ENCODE measurements at places on chromosomes 5 and 9. TPM values are rescaled to one million over a fixed set of nuclear protein-coding genes. Genes with fewer than 3 reads are reported as not detected.

PCDHA4 gene
- total RNA-seq, result 0.78 TPM

SLC1A1 gene
- total RNA-seq, result 3.0 TPM

ZDHHC11B gene
- total RNA-seq, result 5.9 TPM

ZBTB34 gene
- total RNA-seq, result 12.4 TPM

HDHD3 gene
- 8.2 TPM for total RNA-seq

SH3PXD2B gene
- total RNA-seq, result 69.1 TPM

MSX2 gene
- 2.9 TPM for total RNA-seq

ZBED3 gene
- total RNA-seq, result 11.7 TPM

MAP1B gene
- total RNA-seq, result 754 TPM

ARL14EPL gene
- not detected for total RNA-seq

GABRA6 gene
- total RNA-seq, result not detected

ADAMTS6 gene
- total RNA-seq, result 7.1 TPM

SLC6A18 gene
- not detected for total RNA-seq

ZNF483 gene
- total RNA-seq, result 14.6 TPM

GABRA1 gene
- not detected for total RNA-seq

ZNF346 gene
- total RNA-seq, result 25.7 TPM

- DNase-seq, result no peak
These were observed 25.5 kb upstream of the TAS2R1 start for GRCh38 chr5:9655641-9656040.

GRCh38 chr9:115980054-115980453 is 173.5 kb upstream of the PAPPA start:
- no peak for DNase-seq

GRCh38 chr9:120191141-120191540 is 388.8 kb downstream of the CDK5RAP2 start:
- no peak for DNase-seq

- DNase-seq, result no peak
These were observed 6.8 kb downstream of the FAM219A start for GRCh38 chr9:34451545-34451944.

- no peak for DNase-seq
These were observed 107.6 kb downstream of the ADRB2 start for GRCh38 chr5:148933903-148934432.

GRCh38 chr9:70415476-70415875 is 1.0 kb upstream of the KLF9 start:
- DNase-seq, result no peak

DNA sequence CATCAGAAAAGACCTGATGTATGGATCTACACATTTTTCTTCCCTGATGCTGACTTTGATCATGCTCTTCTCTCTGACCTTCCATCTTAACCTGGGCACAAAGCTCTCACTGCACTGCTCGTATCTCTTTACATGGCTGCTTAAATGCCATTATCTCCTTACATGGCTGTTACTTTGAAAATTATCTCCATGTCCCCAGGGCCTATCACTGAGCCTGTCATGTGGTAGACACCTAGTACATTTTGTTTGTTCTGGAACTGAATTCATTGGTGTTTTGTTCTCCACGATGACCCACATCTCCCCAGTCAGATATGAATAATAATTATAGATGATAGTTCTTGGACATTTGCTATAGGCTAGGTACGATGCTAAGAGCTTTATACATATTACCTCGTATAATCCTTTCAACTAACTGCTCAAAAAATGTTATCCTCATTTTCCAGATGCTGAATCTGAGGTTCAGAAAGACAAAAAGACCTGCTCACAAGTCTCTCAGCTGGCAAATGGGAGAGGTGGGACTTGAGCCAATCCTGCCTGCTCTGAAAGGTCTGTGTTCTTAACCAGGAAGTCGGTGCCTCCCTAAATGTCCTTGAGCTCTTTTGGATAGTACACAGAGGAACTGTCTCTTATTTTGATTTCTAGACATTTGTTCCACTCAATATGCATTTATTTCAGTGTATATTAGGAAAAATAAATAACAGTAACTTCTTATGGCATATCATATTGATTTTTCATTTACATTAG is 9.8 kb upstream of the CPEB4 start:
- no peak for DNase-seq

DNA sequence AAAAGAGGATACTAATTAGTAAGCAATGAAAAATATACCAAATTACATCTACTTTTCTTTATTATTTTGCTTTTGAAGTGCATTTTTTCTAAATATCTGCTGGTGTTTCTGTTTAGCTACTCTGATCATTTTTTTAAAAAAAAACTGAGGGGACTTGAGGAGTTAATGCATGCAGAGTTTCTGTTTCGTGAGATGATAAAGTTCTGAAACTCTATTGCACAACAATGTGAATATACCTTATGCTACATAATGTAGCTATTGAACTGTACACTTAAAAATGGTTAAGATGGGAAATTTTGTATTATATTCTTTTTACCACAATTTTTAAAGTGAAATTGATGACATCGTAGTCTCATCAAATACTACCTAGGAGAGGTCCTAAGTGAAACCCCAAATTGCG is 288.3 kb upstream of the NR4A3 start:
- DNase-seq, result no peak

- DNase-seq, result peak; percentile 95
These were observed 1.3 kb downstream of the SEMA5A start for GRCh38 chr5:9544502-9545135.

DNA sequence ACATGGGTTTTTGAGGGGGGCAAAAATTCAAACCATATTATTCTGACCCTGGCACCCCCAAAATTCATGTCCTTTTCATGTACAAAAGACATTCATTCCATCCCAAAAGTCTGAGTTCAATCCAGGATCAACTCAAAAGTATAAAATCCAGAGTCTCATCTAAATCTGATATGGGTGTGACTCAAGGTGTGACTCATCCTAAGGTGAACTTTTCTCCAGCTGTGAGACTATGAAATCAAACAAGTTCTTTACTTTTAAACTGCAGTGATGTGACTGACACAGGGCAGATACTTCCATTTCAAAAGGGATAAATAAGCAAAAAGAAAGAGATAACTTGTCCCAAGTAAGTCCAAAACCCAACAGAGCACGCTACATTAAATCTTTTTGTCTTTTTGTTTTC is 20.6 kb upstream of the CYLC2 start:
- no peak for DNase-seq

DNA sequence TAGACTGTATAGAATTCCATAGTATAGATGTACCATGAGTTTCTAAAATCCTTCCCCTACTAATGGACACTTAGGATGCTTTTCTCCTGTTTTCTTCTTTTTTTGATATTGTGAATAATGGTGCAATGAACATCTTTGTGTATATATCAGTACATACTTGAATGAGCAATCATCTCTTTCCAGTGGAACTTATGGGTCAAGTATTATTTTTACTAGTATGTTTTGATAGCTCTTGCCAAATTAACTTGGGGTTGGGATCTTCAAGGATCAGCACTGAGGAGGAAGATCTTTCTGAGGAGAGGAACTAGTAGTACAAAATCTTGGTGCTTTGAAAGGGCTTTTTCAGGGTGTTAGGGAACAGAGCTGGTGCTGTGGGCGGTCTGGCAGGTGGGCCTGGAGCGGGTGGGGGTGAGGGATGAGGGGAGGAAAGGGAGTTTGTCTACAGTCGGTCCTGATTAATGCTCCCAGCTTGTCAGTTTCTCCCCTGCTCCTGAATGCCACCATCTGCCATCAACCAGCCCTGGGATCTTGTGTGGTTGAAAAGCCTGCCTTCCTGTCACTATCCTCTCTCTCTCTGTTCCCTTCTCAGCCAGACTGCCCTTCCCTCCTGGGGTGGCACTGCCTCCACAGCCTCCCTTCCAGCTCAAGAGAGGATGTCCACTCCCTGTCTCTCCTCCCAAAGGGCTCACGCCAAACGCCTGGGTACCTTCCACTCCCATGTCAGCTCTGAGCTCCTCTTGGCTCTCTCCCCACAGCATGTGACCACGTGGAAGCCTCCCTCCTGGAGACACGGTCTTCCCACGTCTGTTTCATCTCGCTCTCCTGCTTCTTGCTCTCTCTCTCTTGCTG is 185.9 kb downstream of the DAB2IP start:
- DNase-seq, result peak; percentile 50

- DNase-seq, result no peak
These were observed 23.6 kb upstream of the SLC6A3 start for GRCh38 chr5:1468629-1469527.

GRCh38 chr9:114641967-114642366 is 15.6 kb downstream of the TEX53 start:
- no peak for DNase-seq

DNA sequence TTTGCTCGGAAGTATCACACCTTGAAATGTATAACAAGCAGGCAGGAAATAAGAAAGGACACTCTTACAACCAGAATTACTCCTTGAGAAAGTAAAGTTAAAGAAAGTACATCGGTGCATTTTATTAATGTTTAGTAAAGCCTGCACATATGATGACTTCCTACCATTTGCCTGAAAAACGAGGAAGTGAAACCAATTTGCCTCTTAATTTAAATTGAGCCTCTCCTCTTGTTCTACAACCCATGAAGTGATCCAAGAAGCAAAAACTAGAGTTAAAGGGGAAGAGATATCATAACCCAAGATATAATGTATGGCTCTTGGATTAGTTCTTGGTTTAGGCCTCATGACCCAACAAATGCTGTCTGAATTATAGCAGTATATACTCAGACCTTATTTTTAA is 95.6 kb downstream of the GNAQ start:
- no peak for DNase-seq

- peak; percentile 77 for DNase-seq
These were observed 456 bp downstream of the KDM3B start for GRCh38 chr5:138352722-138353559.

- DNase-seq, result no peak
These were observed 130.7 kb upstream of the LHFPL2 start for GRCh38 chr5:78779262-78779661.

DNA sequence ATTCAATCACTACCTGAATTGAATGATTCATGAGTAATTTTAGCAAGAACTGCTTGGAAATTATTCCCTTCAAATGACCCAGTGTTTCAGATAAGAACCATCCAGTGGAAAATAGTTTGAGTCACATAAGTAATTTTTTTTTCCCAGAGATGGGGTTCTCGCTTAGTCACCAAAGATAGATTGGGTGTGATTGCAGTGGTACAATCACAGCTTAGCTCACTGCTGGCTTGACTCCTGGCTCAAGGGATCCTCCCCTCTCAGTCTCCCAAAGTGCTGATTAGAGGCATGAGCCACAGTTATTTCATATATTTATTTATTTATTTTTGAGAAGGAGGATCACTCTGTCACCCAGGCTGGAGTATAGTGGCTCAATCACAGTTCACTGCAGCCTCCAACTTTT is 574.5 kb upstream of the ARRDC3 start:
- no peak for DNase-seq

DNA sequence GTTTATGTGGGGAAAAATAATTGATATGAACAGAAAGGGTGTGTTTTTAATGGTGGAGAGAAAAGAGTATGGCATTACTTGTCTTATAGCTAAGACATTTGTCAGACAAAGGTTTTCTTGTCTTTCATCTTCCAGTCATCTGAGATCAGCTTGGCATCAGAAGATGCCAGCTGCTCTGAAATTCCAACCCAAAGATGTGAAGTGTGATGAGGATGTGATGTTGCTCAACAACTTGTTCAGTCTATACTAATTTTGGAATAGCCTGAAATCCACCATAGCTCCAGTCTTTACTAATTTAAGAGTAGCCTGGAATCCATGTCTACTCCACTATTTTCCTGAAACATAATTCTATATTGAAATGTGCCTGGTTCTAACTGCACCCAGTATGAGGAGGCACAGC is 182.3 kb downstream of the CFAP90 start:
- no peak for DNase-seq

- DNase-seq, result no peak
These were observed 34.8 kb downstream of the ADAMTS12 start for GRCh38 chr5:33857037-33857436.

DNA sequence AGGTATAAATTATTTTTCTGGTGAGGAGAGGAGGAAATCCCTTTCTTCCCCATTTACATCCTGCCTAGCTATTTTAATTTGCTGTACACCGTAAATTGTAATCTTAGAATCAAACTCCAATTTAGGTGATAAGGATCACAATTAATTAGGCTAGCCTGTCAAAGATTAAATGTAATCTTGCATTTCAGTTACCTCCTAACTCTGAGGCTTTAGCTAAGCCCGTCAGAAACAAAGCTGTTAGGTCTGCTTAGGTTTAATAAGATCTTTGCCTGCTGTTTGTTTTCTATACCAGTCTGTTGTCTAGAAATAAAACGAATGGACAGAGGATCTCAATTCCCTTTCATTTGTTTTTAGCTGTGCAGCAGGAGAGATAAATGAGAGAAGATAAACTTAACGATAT is 51.5 kb downstream of the PIK3R1 start:
- no peak for DNase-seq

- DNase-seq, result no peak
These were observed 446.9 kb downstream of the SEMA5A start for GRCh38 chr5:9098990-9099389.

GRCh38 chr9:108477529-108478006 is 378.2 kb downstream of the ACTL7B start:
- DNase-seq, result no peak

DNA sequence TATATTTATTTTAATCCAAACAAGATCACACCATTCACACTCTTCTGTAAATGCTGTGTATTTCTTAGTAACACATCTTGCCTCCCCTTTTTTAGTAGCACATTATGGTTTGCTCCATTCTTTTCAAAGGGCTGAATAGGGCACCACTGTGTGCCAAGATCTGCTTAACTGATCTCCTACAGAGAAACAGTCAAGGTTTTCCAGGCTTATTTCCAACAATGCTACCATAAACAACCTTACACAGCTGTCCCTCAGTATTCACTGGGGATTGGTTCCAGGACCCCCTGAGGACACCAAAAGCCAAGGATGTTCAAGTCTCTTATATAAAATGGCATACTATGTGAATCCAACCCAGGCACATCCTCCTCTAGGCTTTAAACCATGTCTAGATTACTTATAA is 16.5 kb downstream of the GOLM1 start:
- DNase-seq, result no peak

DNA sequence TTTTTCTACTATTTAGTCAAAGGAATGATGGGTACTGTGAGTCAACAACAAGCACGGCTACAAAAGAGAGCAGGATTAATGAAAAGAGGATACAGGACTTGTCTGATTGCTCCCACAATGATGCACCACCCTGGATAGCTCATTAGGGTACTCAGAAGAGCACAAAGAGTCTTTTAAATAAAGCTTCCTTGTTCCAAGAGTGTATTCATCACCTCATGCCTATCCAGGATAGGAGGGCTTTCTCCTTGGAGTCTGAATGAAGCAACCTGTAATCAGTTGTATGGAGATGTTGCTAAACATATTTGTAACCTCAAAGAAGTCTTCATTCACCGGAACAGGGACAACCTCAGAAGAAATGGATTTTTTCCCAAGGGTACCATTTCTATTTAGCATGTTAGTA is 219.5 kb upstream of the TMEM161B start:
- DNase-seq, result no peak

All from aorta (tissue), 5 donors.